Coronary artery (tissue), 2 donors: ENCODE measurements at places on chromosomes 11 and 22.

DNA sequence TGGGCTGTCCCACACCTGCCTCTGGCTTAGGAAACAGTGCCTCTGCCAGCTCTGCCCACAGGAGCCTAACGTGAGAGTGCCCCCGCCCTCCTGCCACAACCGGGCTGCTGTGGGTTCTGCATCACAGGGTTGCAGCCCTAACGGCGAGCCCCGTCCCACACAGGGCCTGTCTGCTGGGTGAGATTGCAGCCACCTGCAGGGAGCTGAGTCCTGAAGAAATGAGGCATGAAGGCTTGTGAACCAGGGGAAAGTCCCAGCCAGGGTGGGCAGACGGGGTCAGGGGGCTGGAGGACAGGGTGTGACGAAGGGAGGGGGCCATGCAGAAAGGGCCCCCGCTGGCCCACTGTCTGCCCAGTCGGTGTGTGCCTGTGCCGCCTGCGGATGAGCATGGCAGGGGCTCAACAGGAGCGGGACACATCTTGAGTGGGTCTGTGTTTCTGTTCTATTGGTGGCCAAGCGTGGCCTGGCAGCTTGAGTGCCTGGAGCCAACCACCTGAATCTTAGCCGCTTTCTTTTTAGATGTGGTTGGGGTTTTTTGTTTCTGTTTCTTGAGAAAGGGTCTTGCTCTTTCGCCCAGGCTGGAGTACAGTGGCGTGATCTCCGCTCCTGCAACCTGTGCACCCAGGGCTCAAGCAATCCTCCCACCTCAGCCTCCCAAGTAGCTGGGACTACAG lies 38.9 kb downstream of the CTTN start:
- no peak for DNase-seq

- peak; percentile 98 for DNase-seq
Observed at GRCh38 chr11:57499413-57499982, 16.0 kb downstream of the SLC43A1 start.

DNA sequence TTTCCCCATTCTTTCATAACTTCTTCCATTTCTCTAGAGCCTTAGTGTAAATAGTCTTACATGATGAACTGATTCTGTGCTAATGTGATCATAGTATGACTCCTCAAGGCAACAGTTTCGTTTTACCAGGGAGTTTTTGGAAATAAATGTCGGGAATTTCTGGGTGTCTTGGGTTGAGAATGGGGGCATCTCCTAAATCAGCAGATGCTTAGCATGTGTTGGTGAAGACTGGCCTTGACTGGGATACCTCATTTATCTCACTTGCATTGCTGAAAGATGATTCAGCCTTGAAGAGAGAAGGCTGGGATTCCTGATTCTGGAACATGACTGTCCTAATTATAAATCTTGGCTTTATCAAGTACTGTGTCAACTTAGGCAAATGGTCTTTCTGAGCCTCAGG lies 115.7 kb upstream of the C11orf87 start:
- no peak for DNase-seq

GRCh38 chr22:21646608-21647590 lies 4.8 kb downstream of the SDF2L1 start:
- DNase-seq = no peak
